ENCODE measurements at places on chromosomes 2 and 18.

DNA sequence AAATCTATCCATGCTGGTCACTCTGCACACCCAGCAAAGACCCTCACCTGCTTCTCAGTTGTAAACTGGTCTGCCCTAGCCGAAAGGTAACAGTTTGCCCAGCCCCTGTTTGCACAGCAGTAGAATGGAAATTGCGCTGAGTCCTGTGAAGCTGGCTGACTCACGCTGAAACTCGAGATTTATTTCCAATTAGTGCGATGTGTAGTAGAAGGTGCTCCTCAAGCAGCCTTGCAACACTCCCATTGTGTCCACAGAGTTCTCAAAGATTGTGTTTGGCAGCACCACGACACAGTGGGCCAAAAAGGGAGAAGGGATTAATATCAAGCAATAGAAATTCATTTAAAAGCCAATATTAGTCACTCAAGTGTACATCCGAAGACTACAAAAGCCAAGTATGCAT, 21.7 kb upstream of the APCDD1 start:
- DNase-seq = no peak

DNA sequence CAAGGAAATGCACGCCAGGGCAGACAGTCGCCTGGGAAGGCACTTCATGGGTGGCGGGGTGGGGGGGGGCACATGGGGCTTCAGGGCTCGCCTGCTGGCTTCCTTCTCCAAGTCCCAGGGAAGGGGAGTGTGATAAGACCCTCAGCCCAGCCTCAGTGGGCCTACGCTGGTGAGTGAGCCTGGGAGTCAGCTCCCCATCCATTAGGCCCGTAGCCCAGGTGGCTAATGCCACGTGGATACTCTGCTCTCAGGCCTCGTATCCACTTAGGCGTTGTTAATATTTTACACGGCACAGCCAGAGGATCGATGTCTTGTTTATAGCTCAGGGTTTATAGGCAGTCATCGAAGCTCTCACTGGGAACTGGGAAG, 47.1 kb downstream of the KCNIP3 start:
- no peak for DNase-seq

DNA sequence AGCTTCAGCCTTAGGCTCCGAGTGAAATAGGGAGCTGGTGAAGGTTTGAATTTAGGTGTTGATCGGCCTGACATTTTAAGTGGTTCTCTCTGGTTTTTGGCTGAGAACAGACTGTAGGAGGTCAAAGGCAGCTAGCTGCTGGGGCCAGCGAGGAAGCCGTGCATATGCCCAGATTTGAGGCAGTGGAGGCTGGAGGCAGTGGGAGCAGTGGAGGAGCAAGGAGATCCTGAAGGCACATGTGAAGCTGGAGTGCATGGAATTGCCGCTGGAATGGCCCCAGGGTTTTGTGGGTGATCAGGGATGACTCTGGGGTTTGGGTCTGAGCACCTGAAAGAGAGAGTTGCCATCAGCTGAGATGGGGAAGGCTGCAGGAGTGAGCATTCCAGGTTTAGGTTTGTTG, 25.1 kb downstream of the STEAP3 start:
- no peak for DNase-seq

DNA sequence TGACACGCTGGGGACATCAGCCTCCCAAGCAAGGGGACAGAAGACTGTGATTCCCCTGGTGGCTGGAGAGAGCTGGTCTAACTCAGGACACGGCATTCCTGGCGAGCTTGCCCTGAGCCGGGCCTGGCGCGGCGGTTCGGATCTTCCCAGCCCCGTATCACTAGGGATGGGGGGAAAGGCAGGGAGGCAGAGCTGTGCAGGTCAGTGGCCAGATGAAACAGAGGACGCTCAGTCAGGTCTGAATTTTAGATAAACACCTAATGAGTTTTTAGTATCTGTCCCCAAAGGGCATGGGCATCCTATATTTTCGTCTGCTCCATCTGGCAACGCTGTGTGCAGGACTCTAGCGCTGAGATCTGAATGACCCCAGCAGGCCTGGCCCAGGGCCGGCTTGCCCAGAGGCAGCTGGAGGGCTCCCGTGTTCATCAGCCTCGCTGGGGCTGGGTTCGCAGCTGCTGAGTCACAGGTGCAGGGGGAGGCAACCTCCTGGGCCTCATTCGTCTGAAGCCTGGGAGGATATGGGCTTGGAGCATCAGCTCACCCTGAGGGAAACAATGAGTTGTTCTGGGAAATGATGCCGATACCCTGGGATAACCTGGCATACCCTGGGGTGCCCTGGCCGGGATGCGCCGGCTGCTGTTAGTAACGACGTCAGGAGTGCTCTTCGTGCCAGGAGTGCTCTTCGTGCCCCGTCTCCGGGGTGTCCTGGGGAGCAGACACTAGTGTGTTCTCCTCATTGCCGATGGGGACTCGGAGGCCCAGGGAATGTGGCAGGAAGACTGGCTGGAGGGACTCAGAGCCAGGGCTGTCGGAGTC, 48.1 kb upstream of the HPCAL1 start:
- DNase-seq = no peak

- DNase-seq = no peak
Measured at GRCh38 chr2:105576440-105577241, 168.1 kb upstream of the NCK2 start.

GRCh38 chr18:49304751-49305150, 155.7 kb downstream of the DYM start:
- no peak for DNase-seq

GRCh38 chr2:33215299-33215698, 261.1 kb upstream of the RASGRP3 start:
- DNase-seq = no peak

DNA sequence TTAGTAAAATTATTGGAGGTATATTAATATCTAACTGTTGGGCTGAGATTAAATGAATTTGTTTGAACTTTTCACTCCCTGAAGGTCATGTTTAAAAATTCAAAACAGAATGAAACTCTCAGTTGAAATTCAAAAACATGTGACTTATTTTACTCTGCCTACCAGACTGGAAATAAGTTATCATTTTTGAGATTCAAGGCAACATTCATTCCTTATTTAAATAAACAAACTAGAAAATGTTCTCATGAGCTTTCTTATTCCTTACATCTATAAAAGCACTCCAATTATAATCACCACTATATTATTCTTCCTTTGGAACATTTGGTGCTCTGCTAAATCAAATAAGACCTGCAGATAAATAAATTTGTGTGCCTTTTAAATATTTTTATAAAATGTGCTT, 217.8 kb downstream of the CDH2 start:
- no peak for DNase-seq

DNA sequence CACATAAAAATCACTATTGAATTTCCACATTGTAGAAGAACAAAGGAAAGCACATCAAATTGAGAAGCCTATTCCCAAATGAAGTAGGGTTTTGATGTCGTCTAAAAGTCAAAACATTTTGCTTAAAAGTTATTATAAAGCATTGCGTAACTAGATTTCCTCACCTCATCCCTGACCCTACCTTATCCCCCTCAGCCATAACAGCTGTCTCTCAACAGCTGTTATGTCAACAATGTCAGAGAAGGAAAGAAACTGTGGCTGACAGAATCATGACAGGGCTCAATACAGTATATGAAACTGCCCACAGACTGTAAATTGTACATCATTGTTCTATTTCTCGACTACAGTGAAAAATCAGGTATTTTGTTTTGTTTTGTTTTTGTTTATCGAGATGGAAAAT, 63.0 kb upstream of the ACVR1C start:
- DNase-seq = no peak

DNA sequence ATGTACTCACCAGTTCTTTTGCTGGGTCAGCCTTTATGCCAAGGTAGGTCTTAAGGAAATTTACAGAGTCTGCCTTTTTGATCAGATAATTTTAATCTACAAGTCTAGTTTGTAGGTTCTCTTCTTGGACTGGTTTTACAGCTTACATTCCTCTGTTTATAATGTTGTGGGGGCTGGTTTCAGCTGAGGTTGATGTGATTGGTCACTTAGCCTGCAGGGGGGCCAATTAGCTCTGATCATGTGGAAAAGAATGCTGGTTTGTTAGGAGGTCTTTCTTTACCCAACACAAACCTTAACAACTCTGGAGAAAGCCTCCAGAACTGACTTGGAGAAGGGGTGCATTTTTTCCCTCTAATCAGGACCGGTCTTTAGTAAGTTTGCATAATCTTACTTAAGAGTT, at the start of gene KCNJ13:
TSS of gene KCNJ13 (minus strand) at position 131 of the 400 bp plus-strand sequence. CDS start 5,203 bp downstream, outside the sequence.
- no peak for DNase-seq
